ENCODE measurements at places on chromosomes 2 and 18.

DNA sequence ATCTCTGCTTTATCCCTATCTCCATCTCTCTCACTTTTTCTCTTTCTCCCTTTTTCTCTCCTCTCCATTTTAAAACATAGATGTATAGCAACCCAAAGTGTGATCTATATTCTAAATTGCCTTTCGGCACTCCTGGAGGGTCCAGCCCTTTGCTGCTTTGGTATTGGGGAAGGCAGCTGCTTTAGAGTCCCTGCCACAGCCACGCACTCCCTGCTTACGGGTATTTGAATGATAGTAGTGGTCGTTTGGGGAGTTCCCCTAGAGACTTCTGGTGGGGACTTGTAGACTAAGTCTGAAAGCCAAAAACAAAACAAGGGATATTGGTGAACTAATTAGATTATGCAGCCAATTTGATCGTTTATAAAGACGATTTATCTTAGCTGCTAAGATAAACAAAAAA is 11.9 kb downstream of the QPCT start:
- no peak for DNase-seq

- no peak for DNase-seq
Observed at GRCh38 chr2:240503848-240504247, 53.9 kb downstream of the ANKMY1 start.

- no peak for DNase-seq
Observed at GRCh38 chr2:206481056-206481455, 37.7 kb downstream of the ADAM23 start.

GRCh38 chr2:7279421-7279949 is 362.3 kb downstream of the RNF144A start:
- no peak for DNase-seq

DNA sequence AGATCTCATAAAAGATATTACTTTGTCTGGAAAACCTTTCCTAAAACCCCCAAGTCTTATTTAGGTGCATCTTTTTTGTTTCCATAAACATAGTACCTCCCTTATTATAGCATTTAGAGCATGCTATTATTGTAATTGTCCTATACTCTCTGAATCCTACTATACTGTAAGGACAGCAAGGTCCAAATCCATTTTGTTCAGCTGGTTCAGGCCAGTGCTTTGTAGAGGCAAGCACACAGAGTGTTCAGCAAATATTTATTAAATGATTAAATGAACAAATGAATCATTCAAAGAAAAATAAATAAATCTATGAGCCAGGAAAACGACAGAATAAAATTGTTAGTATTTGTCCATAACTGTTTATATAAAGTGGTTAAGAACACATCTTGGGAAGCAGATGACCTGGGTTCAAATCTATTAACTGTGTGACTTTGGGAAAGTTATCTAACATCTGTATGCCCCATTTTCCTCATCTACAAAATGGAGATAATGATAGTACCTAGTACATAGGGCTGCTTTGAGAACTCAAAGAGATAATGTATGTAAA is 86.0 kb downstream of the COL3A1 start:
- no peak for DNase-seq

GRCh38 chr18:49031511-49032188 is 80.9 kb upstream of the SMAD7 start:
- DNase-seq = peak; percentile 13

DNA sequence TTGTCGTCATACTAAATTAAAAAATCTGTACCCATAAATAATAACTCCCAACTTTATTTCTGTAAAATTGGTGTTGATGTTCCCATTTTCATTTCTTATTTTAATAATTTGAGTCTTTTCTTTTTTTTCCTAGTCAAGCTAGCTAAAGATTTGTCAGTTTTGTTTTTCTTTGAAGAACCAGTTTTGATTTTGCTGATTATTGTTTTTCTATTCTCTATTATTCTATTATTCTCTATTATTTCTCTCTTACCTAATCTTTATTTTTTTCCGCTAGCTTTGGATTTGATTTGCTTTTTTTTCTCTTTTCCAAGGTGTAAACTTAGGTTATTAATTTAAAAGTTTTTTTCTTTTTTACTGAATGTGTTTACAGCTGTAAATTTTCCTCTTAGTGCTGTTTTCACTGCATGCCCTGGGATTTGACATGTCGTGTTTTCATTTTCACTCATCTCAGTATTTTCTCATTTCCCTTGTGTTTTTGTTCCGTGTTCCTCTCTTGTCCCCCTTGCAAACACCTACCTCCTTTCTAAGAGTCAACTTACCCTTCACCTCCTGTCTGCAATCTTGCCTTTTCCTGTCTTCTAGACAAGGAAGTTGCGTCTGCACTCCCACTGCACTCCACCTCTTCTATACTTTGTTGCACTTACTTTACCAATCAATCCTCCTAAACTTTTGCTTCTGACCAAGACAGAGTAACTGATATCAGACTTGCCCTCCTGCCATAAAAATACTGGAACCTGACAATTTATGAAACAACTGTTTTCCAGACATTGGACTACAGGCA is 18.8 kb downstream of the PSMG2 start:
- DNase-seq = no peak

DNA sequence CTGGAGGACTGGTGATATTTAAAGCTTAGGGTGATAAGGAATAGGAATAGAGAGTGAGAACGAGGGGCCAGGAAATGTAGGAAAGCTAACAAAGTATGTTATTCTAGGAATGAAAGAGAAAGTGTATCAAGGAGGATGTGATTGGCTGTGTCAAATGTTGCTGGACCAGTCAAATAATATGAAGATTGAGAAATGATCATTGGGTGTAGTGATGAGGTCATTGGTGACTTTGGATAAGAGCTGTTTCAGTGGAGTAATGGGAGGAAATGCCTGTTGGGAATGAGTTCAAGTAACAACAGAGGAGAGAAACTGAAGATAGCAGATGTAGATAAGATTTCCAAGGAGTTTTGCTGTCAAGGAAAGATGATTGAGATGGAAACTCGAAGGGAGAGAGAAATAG is 74.4 kb downstream of the UBE2E3 start:
- no peak for DNase-seq
